ENCODE measurements at places on chromosomes 3 and 15.

- no peak for DNase-seq
These were observed 70.5 kb upstream of the XCR1 start for GRCh38 chr3:46097691-46098241.

- peak; percentile 25 for DNase-seq
These were observed 55.0 kb downstream of the CFAP20DC start for GRCh38 chr3:58994746-58995330.

- no peak for DNase-seq
These were observed 341.1 kb upstream of the LRRC3B start for GRCh38 chr3:26281284-26281985.

GRCh38 chr3:104642827-104643226, 723.9 kb upstream of the ALCAM start:
- DNase-seq = no peak

GRCh38 chr3:17554078-17554477, 188.4 kb downstream of the TBC1D5 start:
- no peak for DNase-seq

Measured in keratinocyte (primary cell).